ENCODE measurements at places on chromosomes 13 and 19. TPM values are rescaled to one million over a fixed set of nuclear protein-coding genes. Genes with fewer than 3 reads are reported as not detected.

The C1QTNF9B gene
- total RNA-seq: not detected

The GGACT gene
- total RNA-seq: 1.4 TPM

The RAP2A gene
- total RNA-seq: 13.3 TPM

The CYP4F8 gene
- not detected for total RNA-seq

The ZNF90 gene
- total RNA-seq: 0.79 TPM

The C19orf67 gene
- not detected for total RNA-seq

The ZNF296 gene
- not detected for total RNA-seq

The SEMA6B gene
- 3.9 TPM for total RNA-seq

The LHFPL6 gene
- total RNA-seq: 39.0 TPM

The ASPDH gene
- total RNA-seq: not detected

The ZIC5 gene
- not detected for total RNA-seq

The FCGBP gene
- 45.5 TPM for total RNA-seq

The ZNF575 gene
- 0.39 TPM for total RNA-seq

The TUBA3C gene
- not detected for total RNA-seq

The PLIN5 gene
- total RNA-seq: 43.6 TPM

The ABCA7 gene
- 4.8 TPM for total RNA-seq

The BRCA2 gene
- 0.15 TPM for total RNA-seq

The CLEC17A gene
- not detected for total RNA-seq

The BORA gene
- total RNA-seq: 1.3 TPM

The ZNF20 gene
- 1.4 TPM for total RNA-seq

The GNG8 gene
- total RNA-seq: not detected

The ZNF534 gene
- total RNA-seq: not detected

The SIGLEC8 gene
- total RNA-seq: 0.26 TPM

The SIAH3 gene
- total RNA-seq: not detected

The CA11 gene
- 3.4 TPM for total RNA-seq

The COL4A2 gene
- 153 TPM for total RNA-seq

The CABP5 gene
- not detected for total RNA-seq

The LAIR1 gene
- total RNA-seq: 4.2 TPM

The MAMSTR gene
- total RNA-seq: 2.4 TPM

The VSTM1 gene
- total RNA-seq: not detected

The OR7D2 gene
- total RNA-seq: not detected

The NCR1 gene
- not detected for total RNA-seq

The UGGT2 gene
- 17.3 TPM for total RNA-seq

The BRME1 gene
- total RNA-seq: 0.28 TPM

The ZNF441 gene
- 2.0 TPM for total RNA-seq

The SLC25A41 gene
- total RNA-seq: not detected

The SYNGR4 gene
- total RNA-seq: not detected

The JAK3 gene
- 4.0 TPM for total RNA-seq

The SERTM1 gene
- 0.98 TPM for total RNA-seq

The IGFL3 gene
- total RNA-seq: not detected

The ZSCAN1 gene
- total RNA-seq: not detected

The SYNE4 gene
- total RNA-seq: not detected

The KLC3 gene
- not detected for total RNA-seq
